DMS153 (cell line): ENCODE measurements at places on chromosomes 12 and 14.

DNA sequence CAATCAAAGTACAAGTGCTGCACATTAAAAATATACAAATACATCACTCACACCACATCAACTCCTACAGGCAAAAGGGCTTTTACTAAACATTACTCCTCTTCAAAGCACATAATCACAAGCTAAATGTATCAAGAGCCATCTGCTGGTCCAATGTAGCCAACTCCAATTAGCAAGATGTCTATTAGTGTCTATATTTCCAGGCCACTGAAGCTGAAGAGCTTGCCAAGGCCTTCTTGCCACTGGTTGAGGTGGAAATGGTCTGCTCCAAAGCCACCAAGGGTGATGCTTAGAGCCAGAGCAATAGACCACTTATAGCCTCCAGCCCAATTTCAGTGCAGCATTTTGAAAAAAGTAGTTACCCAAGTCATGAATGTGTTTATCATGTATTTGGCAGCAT is 54.4 kb downstream of the RASSF9 start:
- peak; percentile 43 for DNase-seq

GRCh38 chr14:68172627-68173026 is 353.0 kb downstream of the RAD51B start:
- no peak for DNase-seq

GRCh38 chr12:80709811-80710726 is 2.6 kb downstream of the MYF6 start:
- DNase-seq: no peak

GRCh38 chr12:120257041-120257821 is 8.3 kb downstream of the PXN start:
- DNase-seq: no peak

GRCh38 chr12:98422359-98422758 is 93.0 kb upstream of the TMPO start:
- DNase-seq: no peak

DNA sequence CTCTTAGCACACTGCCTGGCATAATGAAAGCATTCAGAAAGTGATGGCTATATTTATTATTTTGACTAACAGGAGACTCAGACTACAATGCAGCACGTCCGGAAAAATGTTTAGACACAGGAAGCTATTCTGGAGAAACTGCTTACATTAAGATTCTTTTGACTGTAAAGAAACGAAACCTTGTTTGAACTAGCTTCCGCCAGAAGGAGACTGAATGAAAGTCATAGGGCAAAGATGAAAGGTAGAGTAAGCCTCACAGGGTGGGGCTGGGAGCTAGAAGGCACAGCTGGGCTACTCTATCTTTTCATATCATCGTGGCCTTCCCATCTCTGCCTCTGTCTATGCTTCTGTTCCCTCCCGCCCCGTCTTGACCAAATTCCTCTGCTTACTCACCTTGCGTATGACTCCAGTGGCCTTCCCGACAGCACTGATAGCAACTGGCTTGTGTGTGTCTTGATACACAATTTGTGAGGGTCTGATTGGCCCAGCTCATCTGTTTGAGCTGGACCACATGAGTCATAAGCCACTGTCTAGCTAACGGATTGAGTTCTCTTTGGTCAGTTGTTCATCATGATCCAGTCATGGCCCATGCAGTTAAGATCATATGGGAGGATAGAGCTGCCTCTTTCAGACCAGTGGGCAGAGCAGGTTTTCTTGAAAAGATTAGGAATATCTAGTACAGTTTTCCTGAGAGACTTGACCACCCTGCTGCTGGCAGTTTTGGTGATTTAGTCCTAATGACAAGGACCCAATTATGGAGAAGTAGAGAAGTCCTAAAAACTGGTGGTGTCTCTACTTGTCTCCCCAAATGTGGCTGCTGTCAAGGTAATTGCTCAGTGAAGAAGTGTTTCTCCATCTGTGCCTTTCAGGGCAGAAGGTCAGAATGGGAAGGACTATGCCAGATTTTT is 151.5 kb upstream of the SLC38A2 start:
- DNase-seq: no peak

- no peak for DNase-seq
Measured at GRCh38 chr12:113778432-113779132, 187.5 kb downstream of the RBM19 start.

GRCh38 chr12:56928262-56928661 is 5.9 kb downstream of the SDR9C7 start:
- no peak for DNase-seq

DNA sequence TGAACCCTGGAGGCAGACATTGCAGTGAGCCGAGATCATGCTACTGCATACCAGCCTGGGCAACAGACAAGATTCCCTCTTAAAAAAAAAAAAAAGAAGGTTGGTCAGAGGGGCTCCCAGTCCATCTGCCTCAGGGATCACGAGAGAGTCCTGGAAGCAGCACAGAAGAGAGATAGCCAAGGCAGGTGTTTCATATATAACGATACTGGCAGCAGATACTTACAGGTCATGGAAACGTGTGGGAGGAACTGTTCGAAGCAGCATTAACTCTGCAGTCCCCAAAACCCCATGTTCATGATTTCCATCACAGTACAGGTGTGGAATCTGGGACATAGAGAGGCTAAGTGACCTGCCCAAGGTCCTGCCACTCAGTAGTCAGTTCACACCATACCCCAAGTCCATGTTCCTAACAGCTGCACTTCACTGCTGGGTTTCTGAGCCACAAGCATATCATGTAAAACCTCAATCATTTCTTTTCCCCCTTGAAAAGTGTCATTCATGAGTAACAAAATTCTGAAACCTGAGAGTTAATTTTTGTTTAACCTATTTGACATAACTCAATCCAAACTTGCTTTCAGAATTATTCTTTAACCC is 16.7 kb downstream of the CDK2AP1 start:
- DNase-seq: no peak

DNA sequence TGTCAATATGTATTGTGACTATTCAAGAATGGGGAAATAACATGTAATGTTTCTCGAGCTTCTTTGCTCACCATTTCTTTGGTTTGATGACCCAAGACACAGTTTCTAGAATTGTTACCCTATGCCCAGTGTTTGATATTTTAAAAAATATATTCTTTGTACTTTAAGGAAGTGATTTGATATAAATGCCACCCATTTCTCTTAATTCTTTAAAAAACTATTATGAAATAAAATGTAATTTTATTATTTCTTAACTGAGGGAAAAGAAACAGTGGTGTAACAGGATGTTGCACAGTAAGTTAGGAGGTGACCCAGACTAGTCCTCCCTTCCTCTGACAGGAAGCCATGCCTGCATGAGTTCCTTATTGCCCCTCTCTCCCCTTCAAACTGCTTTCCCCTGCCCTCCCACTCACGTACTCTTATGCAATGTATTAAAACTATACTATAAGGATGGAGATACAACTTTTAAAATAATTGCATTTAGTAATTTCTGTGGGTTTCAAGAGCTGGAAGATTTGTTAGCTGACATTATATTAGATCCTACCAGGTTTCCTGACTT is 279.4 kb downstream of the TMTC2 start:
- DNase-seq: no peak

- no peak for DNase-seq
Measured at GRCh38 chr12:115450710-115451109, 766.7 kb upstream of the TBX3 start.

DNA sequence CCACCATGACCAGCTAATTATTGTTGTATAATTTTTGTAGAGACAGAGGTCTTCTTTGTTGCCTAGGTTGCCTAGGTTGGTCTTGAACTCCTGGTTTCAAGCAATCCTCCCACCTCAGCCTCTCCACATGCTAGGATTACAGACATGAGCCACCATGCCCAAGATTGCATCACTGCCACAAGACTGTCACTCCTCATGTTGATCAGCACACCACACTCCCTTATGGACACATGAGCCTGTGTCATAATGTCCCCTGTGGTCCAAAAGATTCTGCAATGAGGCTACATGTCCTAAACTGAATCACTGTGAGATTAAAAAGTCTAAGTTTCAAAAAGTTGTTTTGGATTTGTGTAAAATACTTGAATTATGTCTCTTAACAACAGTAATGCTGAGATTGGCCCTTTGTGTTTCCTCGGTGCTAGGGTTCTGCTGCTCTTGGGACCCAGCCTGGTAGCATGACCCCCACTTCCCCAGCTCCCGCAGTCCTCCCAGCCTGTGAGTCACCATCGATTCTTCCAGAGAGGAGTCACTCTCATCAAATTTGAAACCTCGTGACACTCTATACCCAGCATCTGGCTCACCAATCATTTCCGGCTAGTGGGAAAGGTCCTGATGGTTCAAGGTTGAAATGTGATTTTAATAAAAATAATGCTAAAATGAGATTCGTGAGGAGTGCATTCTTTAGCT is 890.9 kb downstream of the VRK1 start:
- DNase-seq: no peak

GRCh38 chr14:56461276-56462275 is 118.0 kb upstream of the TMEM260 start:
- no peak for DNase-seq

GRCh38 chr12:101925361-101925760 is 48.0 kb downstream of the DRAM1 start:
- no peak for DNase-seq

DNA sequence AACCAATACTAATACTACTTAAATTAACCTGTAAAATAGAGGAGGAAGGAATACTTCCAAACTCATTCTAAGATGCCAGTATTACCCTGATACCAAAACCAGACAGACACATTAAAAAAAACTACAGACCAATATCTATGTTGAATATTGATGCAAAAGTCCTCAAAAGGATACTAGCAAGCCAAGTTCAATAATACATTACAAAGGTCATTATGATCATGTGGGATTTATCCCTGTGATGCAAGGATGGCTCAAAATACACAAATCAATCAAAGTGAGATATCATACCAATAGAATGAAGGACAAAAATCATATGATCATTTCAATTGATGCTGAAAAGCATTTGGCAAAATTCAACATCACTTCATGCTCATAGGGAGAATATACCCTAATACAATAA is 97.2 kb upstream of the ATXN7L3B start:
- DNase-seq: no peak

DNA sequence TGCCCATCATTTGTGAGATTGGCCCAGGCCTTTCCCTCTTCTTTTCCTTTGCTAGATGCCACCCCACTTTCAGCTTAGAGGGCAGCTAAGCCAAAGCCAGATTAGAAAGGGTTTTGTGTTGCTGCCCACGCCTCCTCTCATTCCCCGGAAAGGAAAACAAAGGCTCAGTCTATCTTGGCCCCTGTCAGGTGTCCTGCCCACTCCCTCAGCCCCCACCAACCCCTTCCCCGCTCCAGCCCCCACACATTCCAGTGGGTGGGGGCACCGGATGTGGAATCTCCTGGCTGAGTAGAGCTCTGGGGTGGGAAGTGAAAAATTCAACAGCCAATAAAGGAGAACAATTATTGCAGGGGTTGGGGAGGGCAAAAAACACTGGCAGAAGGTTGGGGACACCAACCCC is 2.2 kb downstream of the BLOC1S1 start:
- DNase-seq: no peak

GRCh38 chr12:3531496-3531895 is 40.5 kb downstream of the PRMT8 start:
- DNase-seq: no peak

- DNase-seq: no peak
Measured at GRCh38 chr12:1034751-1035457, 43.9 kb downstream of the ERC1 start.

GRCh38 chr14:34502545-34503225 is 36.8 kb downstream of the EAPP start:
- DNase-seq: no peak

- no peak for DNase-seq
Measured at GRCh38 chr14:101482066-101482465, 79.2 kb upstream of the DIO3 start.

DNA sequence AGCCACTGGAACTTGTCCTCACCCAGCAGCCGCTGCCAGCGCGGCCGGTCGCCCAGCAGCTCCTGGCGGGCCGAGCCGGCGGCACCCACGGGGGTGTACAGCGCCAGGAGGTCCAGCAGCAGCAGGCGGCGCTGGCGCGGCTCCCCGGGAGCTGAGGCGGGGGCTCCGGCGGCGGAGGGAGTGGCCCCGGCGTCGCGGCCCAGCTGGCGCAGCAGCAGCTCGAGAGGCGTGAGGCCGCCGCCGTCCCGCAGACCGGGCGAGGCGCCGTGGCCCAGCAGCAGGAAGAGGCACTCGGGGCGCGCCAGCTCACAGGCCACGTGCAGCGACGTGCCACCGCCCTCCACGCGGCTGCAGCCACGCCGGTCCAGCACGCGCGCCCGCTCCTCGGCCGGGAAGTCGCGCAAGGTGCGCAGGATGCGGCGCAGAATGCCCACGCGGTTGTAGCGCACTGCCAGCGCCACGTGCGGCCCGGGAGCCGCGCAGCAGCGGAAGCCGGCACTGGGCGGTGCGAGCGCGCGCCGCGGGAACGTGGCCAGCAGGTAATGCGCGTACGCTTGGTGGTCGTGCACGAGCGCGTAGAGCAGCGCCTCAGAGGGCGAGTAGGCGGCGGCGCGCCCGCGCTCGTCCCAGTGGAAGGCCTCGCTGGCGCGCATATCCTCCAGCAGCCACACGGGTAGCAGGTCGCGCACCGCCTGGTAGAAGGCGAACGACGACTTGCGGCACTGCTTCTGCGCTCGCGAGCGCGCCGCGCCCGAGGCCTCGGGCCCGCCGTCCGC is 2.3 kb downstream of the ANKRD9 start:
- DNase-seq: no peak

DNA sequence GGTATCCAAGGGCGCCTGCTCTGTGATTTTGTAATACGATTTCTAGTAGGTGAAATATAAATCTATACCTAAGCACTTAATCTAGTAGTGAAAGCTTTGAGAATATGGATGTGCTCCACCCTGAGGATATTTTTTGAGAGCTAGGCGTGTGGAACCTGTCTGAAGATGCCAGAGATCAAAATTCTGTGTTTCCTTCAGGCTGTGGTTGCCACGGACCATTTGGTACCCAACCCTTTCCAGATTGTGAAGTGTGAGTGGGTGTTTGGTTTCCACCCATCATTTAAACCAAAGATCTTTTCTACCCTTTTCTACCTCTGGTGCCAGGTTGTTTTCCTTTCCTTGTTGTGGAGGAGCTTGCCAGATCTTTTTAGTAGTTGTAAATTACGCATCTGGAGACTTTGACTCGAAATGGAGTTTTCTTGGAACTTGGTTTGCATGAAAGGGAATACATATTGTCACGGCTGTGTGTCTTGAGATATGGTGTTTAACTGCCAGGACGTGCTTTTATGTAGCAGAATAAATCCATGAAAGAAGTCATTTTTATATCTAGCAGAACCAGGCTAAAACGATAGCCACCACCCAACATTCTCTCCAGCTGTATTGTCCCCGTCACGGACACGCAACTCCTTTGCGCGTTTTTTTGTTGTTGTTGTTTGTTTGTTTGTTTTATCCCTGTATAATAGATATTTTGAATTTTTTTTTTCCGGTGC is 2.2 kb downstream of the LRFN5 start:
- DNase-seq: no peak

DNA sequence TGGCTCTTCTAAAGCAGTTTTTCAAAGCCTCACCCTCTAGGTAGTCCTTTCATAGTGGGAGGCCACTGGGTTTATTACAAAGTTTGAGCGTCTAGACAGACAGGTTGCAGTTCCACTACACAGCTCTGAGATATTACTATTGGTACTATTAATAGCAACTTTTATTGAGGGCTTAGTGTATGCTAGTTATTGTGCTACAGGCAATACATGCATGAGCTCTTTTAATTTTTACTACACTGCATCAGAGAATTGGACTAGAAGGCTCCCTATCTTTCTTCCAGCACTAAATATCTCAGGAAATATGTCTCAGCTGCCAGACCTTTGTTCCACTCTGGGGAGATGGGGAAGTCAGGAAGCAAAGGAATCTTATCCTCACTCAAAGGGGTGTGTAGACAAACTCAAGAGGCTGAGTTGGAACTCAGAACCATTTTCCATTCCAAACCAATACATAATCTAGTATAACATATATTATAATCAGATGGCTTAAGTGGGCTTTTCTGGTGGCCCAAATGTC is 161.8 kb upstream of the SLC38A2 start:
- DNase-seq: no peak

- DNase-seq: peak; percentile 59
Measured at GRCh38 chr12:31897781-31898503, 61.3 kb upstream of the RESF1 start.
